ENCODE measurements at places on chromosomes 1 and 21.

- peak; percentile 9 for DNase-seq
These were observed 558 bp upstream of the BTG3 start for GRCh38 chr21:17613242-17613676.

DNA sequence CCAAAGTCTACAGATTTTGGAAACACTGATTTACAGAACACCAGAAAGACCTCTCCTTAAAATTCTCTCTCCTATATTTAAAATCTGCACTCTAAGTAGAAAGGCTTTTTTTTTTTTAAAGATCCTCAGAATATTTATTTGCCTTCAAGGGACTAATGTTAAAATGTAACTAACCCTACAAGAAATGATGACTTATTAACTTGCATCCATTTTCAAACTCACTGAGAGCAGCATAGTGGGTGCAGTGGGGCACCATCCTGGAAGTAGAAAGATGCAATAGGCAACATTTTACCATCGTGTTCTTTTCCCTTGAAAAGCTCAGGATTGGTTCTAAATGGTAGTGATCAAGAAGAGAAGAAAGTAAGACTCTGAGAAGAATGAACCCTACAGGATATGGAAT is 498.1 kb downstream of the NEGR1 start:
- DNase-seq, result no peak

- peak; percentile 66 for DNase-seq
These were observed 20.8 kb downstream of the LRRC8B start for GRCh38 chr1:89545264-89546038.

DNA sequence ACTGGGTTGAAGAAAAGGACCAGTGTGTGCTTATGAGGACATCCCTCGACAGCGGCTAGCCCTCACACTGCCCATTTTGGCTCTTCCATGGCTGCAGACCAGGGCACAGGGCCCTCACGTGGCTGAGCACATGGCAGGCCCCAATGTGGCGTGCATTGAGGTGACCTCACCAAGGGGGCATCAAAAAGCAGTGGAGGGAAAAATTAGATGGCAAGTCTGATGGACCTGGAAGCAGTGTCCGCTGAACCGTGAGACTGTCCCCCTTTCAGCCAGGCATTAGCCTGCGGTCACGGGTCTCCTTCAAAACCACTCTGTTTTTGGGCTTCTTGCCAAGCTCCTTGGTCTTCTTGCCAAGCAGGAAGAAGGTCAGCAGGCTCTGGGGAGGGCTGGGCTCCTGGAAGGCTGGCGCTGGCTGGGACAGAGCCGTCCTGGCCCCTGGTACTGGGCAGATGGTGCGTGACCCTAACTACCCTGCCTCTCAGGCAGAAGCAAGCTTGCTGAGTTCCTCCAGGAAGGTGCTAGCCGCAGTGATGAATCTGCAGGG is 30.8 kb downstream of the TRIM67 start:
- no peak for DNase-seq

DNA sequence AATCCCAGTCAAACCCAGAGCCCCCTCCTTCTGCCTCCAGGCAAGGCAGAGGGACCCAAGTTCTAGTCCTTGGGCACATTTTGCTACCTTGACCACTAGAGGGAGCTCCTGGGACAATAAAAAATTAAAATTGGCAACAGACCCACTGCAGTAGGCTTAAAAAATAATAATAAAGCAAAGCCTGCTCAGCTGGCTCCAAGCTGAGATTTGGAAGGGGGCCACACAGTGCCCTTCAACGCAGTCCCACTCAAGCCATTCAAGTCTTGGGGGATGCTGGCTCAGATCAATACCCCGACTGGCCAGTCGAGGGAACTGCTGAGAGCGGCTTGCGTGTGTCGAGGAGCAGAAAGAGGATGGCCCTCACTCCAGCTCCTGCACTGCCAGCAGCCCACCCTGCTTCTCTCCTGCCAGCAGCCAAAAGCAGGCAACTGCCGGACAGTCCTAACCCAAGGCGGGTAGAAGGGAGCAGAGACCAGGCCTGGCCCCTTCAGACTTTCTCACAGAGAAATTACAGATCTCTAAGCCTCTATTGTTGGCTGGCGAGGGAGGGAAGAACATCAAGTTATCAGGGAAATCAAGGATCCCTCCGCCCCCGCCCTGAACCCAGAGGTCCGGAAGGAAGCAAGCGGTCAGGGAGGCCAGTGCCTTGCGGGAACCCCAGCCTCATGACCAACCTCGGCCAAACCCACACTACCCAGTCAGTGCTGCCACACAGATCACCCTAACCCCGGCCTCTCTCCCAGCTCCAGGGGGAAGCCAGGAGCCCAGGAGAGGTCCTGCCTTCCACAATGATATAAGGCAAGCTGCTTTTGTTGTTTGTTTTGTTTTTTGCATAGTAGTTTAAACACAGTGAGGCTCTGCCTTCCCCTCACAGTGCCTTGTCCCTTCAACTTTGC is 4.9 kb upstream of the ALDH4A1 start:
- peak; percentile 69 for DNase-seq

DNA sequence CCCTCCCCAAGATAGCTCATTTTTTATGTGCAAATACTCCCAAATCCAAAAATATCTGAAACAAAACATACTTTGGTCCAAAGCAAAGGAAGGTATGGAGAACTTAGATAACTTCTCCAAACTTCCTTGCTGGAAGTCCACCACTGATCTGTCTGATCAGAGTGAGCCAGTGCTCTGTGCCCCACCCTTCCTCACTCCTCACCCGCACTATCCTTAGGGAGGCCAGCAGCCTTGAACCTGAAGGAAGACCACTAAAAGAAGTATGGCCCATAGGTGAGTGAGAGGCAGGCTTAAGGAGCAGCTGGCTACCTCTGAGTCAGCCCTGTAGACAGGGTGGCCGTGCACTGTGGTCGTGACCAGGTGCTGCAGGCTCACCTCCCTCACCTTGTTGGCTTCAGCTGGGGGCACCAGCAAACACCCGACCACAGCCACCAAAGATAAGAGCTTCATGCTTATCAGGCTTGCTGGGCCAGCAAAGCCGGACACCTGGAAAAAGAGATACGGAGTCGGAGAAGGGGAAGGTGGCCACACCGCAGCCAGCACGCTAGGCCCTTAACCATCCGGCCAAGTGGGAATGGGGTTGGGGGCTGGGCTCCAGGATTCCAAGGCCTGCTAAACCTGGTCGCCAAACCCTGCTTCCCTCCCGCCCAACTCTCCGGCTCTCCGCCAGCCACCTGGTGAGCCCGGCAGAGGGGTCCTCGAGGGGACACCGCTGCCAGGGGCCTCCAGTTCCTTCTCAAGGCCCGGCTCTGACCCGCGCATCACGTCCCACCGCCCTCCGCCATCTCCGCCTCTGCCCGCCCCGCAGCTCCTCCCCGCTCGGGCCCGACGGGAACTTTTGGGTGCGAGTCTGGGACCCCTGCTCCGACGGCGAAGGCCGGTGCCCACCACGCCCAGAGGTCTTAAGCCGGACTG is 543 bp downstream of the TMEM9 start:
- no peak for DNase-seq

DNA sequence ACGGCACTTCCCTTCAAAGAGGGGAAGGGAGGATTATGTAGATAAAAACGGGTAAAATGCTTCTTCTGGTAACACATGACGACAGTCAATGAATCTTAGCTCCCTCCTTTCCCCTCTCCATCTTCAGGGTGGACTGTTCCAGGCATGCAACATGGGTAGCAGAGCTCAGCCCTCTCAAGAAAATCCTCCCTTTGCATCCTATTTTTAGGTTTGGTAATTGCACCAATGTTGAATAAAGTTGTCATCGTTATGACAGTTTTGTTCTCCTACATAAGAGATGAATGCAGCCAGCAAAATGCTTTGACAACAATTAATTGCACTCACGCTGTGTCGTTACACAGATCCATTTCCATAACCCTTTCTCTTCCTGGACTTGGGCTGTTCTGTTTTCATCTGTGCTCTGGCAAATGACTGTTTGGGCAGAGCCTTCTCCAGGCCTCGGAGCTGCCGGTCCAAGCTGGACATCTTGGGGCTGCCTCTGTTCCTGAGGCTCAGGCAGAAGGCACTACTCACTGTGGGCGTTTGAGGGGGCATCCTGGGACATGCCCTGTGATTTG is 127.6 kb downstream of the CNIH3 start:
- DNase-seq, result no peak

- peak; percentile 78 for DNase-seq
These were observed 7.1 kb upstream of the CPLANE2 start for GRCh38 chr1:16243936-16244649.

DNA sequence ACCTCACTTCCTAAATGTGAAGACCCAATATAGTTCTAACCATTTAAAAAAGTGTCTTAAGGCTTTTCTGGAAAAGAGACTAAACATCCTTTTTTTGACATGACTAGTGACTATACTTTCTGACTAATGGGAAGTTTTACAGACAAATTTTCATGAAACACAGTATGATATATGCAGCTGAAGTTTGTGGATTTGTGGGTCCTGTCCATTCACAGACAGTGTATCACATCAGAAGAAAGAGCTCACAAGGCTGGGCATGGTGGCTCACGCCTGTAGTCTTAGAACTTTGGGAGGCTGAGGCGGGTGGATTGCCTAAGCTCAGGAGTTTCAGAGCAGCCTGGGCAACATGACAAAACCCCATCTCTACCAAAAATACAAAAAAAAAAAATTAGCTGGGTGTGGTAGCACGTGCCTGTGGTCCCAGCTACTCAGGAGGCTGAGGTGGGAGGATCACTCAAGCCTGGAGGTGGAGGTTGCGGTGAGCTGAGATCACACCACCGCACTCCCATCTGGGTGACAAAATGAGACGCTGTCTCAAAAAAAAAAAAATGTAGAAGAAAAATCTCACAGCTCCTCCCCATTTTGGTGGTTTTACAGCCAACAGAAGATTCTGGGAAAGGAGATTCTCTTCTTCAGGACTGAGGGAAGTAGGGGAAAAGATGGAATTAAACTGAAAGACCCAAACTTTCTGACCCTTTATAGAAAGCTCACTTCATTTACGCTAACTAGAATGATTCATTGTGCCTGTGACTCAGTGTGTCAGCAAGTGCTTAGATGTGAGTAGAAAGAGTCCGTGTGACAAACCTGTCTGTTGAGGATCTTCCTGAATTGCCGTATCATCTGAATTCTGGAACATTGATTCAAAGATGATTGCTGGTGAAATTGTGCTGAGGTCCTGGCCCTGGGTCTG is 15.2 kb upstream of the YRDC start:
- peak; percentile 79 for DNase-seq

DNA sequence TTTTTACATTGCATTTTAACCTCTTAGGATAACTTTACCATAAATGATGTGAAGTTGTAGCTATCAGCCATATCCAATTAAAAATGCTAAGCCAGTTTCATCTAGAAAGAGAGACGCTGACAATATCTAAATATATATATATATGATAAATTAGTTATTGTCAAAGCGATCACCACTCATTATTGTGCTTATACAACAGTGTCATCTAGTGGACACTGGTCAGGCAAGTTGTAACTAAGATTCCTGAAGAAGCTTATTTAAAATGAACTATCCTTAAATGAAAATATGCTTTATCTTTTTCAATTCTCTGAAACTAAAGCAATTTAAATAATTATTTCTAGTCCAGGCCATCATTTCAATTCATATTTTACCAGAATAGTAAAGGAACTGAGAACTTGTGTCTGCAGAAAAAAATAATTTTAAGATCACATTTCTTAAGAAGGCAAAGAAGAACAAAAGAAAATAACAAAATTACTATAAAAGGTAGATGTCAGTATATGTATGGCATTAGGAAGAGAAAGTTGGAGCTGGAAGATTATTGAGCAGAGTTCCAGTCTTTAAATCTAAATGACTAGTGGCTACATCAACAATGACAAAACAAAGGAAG is 193.3 kb upstream of the SNX7 start:
- peak; percentile 67 for DNase-seq

- DNase-seq, result peak; percentile 58
These were observed 30.9 kb downstream of the WNT3A start for GRCh38 chr1:228037401-228038386.

- no peak for DNase-seq
These were observed 6.3 kb upstream of the VPS26C start for GRCh38 chr21:37273440-37273839.

- no peak for DNase-seq
These were observed at the start of gene ACKR1 for GRCh38 chr1:159204161-159205141. TSS of gene ACKR1 (plus strand) at chr1:159204875. CDS start at chr1:159204960, 85 bp downstream.
